ENCODE measurements at places on chromosomes 1 and 21.

GRCh38 chr1:240555524-240555923 lies 56.4 kb downstream of the GREM2 start:
- DNase-seq: no peak

- no peak for DNase-seq
Observed at GRCh38 chr21:38269576-38269936, 12.8 kb downstream of the KCNJ15 start.

DNA sequence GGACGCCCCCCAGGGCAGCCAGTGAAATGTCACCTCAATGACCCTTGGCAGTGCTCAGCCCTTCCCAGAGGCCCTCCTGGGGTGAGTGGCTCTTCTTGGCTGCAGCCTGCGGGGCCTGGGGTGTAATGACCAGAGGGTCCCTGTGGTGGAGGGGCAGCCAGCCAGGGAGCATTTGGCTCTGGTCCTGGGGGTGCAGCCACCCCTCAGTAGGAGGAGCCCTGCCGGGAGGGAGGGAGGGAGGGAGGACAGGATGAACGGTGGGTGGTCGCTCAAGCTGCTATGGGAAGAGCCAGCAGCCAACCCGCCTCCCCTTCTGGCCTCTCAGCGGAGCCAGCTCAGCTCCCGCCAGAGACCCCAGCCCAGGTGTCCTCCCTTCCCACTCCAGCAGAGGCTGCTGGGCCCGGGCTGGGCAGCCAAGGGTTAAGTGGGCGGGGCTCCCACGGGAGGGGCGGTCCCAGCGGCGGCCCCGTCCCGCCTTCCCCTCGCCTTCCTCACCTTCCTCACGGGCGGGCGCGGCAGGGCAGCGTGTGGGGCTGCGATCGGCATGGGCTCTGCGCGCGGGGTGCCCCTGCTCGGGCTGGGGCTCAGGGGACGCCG lies 9.0 kb upstream of the PLCH2 start:
- no peak for DNase-seq

DNA sequence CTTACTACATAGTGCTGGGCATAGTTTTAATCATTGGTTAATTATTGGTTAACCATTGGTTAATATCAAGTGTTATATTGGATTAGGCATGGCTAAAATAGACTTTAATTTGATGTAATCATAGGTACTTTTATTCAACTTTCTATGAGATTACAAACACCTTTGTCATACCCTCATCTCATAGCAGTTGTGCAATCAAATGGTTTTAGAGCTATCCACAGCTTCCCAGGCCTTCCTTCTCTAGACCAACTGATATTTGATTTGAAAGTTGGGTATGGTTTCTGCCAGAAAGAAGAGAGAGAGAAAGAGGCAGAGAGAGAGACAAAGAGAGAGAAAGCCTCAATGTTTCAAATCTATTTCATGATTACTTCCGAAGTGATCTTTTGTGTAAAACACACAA lies 9.6 kb upstream of the RGS1 start:
- no peak for DNase-seq

DNA sequence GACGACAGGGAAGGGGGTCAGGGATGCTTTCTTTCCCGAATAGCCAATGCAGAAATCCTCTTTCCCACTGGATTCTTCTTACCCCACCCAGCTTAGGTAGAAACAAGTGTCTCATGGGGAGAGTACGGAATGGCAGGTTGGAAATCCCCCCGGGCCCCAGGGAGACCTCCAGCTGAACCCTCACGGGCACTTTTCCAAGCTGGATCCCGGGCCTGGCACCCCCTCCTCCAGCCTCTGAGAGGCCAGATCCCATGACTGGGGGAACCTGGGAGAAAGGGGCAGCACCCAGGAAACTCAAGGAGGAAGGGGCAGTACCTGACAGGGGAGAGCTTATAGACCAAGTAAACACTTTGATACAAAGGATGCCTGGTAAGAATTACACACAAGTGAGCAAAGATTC lies 1.3 kb downstream of the PKP1 start:
- no peak for DNase-seq

DNA sequence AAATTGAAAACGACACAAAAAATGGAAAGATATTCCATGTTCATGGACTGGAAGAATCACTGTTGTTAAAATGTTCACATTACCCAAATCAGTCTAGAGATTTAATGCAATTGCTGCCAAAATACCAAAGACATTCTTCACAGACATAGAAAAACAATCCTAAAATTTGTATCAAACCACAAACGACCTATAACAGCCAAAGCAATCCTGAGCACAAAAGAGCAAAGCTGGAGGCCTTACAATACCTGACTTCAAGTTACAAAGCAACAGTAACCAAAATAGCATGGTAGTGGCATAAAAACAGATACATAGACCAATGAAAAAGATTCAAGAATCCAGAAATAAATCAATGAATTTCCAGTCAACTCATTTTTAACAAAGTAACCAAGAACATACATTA lies 1077.3 kb downstream of the KCNT2 start:
- DNase-seq: no peak

DNA sequence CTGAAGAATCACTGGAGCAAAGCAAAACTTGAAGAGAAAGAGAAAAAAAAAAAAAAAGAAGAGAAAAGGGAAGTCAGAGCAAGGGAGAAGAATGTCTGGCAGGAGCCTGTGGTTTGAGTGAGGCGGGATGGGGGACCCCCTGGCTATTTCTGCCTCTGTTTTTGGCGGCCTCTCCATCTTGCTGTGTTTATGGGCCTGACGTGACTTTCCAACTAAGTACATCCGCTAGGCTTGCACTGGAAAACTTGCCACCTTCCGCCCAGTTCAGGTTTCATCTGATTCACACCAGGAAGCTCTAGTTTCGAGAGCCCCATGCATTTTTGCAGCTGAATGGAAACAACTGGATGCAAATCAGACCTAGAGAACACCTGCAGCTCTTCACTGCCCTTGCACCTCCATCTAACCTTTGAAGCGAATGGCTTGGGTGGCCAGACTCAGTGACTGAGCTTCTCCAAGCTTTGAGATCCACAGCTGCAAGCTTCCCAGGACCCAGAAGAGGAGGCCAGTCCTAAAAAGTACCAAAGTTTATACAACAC lies 28.0 kb downstream of the TBX15 start:
- peak; percentile 62 for DNase-seq

- no peak for DNase-seq
Observed at GRCh38 chr21:38637161-38637560, 138.9 kb upstream of the ERG start.

DNA sequence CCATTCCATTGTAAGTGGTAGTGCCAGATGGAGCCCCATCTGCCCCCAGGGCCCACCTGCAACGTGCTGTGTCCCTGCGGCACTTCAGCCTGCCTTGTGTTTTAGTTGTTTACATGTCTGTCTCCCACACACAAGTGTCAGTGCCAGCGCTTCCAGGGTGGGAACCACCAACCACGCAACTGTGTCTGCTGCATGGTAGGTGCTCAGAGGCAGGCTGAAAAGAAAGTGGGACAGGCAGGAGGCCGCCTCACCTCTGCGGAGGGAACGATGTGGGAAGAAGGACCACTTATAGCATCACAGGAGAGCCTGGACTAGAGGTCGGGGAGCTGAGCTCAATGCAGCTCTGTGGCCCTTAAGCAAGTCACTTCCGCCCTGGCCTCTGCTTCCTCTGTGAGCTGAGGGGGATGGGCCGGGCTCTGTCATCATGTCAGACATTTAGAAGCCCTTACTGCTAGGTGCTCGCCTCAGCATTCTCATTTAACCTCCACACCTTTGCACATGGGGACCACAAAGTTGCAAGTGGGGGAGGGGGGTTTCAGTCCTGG lies 17.9 kb downstream of the SLC9A1 start:
- peak; percentile 68 for DNase-seq

DNA sequence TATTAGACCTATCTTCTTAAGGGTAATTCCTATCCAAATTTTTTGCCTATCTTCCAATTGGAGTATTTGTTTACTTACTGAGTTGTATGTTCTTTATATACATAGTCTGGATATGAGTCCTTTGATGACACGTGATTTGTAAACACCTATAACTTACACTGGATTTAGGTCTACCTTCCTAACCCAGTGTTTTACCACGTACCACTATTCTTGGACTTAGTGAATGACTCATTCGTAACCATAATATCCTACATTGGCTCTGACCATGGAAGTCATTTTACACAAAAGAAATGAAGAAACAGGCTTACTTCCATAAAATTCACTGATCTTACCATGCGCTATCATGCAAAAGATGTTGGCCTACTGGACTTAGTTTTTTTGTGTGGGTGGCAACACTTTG lies 23.9 kb upstream of the ZZZ3 start:
- peak; percentile 21 for DNase-seq

DNA sequence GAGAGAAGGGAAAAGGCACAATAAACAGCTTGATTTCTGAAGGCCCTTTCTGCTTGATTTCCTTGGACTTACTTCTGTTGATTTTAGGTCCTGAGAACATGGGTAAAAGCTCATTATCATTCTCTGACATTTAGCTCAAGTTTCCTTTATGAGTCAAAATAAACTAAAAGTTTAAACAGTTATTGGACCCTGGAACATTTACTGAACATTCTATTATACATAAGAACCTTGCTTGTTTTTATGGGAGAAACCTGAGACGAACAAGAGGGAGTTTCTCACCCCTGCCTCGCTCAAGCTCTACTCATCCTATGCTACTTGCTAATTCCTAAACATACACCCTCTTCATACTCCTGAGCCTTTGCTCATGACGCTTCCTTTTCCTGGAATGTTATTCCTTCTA lies 538.3 kb upstream of the PKN2 start:
- no peak for DNase-seq

- DNase-seq: no peak
Observed at GRCh38 chr1:87449348-87449963, 120.8 kb downstream of the LMO4 start.

DNA sequence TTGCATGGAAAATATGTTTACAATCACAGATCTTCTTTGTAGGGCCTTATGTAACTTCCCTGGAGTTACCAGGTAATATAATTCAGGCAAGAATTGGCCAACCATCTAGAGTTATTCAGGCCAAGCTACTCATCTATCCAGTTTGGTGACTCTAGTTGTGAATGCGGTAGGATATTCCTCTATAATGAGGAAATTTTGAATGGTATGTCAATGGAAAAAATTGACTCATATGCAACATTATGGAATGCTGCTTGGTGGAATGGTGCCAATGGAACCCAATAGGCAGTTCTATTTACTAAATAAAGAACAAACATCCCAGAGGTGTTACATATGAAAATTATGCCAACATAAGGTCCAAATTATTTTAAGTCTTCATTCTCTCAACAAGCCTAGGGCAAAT lies 5.6 kb upstream of the TNFSF18 start:
- DNase-seq: no peak

DNA sequence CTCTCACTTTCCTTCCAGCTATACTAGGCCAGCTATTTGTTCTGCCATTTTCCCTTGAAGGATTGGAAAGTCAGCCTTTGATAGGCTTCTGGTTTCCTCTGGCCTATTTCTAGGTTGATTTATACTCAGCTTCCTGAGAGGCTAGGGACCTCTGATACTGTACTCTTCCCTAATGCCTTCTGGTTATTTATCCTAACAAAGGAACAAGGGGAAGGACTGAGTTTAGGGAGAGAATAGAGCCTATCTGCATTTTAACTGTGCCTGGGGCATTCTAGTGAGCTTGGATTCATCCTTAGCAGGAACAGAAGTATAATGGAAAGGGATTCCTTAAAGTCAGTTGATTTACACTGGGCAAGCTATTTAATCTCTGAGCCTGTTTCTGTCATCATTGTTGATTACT lies 11.8 kb upstream of the TMEM39B start:
- DNase-seq: no peak

DNA sequence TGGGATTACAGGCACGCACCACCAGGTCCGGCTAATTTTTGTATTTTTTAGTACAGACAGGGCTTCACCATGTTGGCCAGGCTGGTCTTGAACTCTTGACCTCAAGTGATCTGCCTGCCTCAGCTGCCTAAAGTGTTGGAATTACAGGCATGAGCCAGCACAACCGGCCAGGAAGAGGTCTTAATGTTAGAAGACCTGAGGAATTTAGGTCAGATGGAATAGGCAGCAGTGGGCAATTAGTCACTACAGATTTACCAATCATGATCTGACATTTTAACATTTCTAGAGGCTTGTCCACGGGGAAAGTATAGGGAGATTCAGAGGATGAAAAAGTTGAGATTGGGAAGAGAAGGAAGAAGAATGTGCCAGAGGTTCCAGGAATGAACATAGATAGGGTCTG lies 8.9 kb upstream of the APP start:
- no peak for DNase-seq

- DNase-seq: peak; percentile 95
Observed at GRCh38 chr1:223175633-223176032, 32.6 kb upstream of the TLR5 start.
